ENCODE measurements at places on chromosomes 1 and 21. TPM values are rescaled to one million over a fixed set of nuclear protein-coding genes. Genes with fewer than 3 reads are reported as not detected.

The SPATA46 gene
- not detected for total RNA-seq

The PEX10 gene
- total RNA-seq = 29.3 TPM

The FNDC5 gene
- total RNA-seq = 1.2 TPM

The TSNAX gene
- 38.0 TPM for total RNA-seq

The TMEM61 gene
- total RNA-seq = 0.44 TPM

The MORC3 gene
- total RNA-seq = 17.2 TPM

The KCNT2 gene
- total RNA-seq = 14.2 TPM

The CR1L gene
- 12.5 TPM for total RNA-seq

The NKAIN1 gene
- total RNA-seq = 35.3 TPM

The CBR3 gene
- 5.2 TPM for total RNA-seq

GRCh38 chr1:73659136-73659535 lies 538.8 kb downstream of the LRRIQ3 start:
- no peak for DNase-seq

DNA sequence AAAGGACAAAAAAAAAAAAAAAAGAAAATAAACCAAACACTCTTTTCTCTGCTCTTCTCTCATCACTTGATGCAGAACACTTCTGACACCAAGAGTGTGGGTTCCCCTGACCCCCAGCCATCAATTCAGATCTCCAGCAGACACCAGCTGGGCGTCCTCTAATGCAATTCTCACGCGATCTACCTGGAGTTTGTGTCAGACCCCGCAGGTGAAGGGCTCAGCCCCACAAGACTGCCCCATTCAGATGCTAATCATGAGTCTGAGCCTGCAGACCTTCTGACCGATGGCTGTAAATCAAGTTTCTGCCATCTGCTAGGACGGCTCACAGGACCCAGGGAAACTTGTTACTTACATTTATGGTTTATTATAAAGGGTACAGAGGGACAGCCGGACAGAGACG lies 133.6 kb upstream of the C1orf174 start:
- DNase-seq = no peak

- DNase-seq = no peak
Observed at GRCh38 chr21:42317341-42317741, 2.1 kb upstream of the TFF3 start.

DNA sequence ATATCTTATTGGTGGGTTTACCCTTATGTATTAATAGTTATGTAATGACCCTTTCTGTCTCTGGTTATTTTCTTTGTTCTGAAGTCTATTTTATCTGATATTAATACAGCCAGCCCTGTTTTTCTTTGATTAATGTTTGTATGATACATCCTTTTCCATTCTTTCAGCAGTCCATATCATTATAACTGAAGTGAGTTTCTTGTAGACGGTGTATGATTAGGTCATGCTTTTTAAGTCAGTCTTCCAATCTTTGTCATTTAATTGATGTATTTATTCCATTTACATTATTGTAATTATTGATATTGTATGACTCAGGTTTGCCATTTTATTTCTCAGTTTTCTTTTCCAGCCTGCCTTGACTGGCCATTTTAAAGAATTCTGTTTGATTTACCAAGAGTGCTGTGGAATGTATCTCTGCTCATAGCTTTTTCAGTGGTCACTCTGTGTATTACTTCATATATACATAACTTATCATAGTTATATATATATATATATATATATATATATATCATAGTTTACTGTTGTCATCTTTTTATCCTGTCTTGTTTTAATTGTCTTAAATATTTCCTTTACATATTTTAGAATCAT lies 10.5 kb downstream of the RAB4A start:
- no peak for DNase-seq

GRCh38 chr21:37186983-37187382 lies 80.2 kb downstream of the VPS26C start:
- DNase-seq = no peak

- DNase-seq = peak; percentile 58
Observed at GRCh38 chr1:158793604-158794003, 12.6 kb upstream of the OR6N2 start.

DNA sequence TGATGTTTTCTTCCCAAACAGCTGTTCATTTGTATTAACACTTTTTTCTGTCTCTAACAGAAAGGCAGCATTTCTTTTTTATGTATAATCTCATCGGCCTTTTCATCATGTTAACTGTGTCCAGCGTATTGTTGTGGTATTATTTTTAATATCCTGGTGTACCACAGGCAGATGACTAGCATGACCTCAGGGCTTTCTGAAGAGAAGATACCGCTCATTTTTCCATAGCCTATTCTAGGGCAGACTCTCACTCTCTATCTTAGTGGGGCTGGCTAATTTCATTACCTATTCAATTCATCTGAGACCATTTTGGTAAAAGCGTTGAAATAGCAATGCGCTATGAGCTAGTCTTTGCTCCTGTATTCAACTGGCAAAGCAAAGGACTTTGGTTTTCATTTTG lies 209.9 kb downstream of the SDCCAG8 start:
- DNase-seq = no peak

GRCh38 chr1:201703621-201704438 lies 125.1 kb upstream of the IPO9 start:
- peak; percentile 92 for DNase-seq

GRCh38 chr1:151888972-151889570 lies 20.2 kb downstream of the THEM4 start:
- no peak for DNase-seq

GRCh38 chr1:38744452-38745350 lies 114.9 kb downstream of the RRAGC start:
- DNase-seq = no peak

- DNase-seq = peak; percentile 90
Observed at GRCh38 chr1:3501856-3502640, 47.6 kb downstream of the ARHGEF16 start.

DNA sequence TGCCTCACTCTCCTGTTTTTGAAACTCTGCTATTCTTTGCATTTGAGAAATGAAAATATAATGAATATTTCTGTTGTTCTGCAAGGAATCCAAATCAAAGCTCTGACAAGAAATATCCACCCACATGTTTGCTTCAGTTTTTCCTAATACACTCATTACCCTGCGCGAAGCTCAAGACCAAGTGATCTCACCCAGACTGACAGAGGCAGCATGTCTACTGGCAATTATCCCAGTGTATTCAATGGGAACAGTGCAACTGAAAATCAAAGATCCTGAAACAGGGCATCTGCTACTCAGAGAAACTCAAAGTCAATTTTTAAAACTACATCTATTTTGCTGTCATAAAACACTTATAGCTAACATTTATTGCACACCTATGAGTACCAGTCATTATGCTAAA lies 321.0 kb upstream of the LRRC7 start:
- DNase-seq = no peak

DNA sequence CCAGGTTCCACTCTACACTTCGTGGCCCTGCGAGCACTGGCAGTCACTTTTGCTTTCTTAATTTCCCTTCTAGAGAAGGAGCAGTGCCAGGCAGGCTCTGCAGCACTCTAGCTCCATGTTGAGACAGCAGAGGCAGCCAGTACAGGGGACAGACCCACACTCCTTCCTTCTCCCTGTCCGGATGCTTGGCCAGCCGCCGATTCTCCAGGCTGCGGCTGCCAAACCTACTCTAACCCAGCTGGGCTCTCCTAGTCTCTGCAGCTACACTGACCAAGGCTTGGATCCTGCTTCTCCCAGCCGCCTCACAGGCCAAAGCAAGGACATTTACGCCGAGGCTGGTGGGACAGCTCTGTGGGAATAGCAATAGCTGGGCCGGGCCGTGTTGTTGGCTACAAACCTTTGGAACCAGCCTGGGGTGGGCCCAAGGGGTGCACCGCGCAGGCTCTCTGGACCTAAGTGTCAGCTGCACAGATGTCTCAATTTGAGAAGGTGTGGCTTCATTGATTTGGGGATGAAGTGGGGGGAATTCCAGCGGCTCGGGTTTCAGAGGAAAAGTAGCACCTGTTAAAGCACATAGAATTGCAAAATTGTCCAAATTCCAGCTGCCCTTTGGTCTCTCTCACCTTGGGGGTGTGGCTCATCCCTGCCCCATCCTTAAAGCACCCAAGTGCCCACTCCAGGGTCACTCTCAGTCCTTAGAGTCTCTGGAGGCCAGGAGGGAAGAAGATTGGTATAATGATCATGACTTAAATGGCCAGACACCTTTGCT lies 3.2 kb downstream of the BARHL2 start:
- DNase-seq = no peak

GRCh38 chr1:234148816-234149215 lies 224.4 kb upstream of the COA6 start:
- DNase-seq = no peak

GRCh38 chr1:200075522-200075921 lies 48.0 kb downstream of the NR5A2 start:
- DNase-seq = no peak

DNA sequence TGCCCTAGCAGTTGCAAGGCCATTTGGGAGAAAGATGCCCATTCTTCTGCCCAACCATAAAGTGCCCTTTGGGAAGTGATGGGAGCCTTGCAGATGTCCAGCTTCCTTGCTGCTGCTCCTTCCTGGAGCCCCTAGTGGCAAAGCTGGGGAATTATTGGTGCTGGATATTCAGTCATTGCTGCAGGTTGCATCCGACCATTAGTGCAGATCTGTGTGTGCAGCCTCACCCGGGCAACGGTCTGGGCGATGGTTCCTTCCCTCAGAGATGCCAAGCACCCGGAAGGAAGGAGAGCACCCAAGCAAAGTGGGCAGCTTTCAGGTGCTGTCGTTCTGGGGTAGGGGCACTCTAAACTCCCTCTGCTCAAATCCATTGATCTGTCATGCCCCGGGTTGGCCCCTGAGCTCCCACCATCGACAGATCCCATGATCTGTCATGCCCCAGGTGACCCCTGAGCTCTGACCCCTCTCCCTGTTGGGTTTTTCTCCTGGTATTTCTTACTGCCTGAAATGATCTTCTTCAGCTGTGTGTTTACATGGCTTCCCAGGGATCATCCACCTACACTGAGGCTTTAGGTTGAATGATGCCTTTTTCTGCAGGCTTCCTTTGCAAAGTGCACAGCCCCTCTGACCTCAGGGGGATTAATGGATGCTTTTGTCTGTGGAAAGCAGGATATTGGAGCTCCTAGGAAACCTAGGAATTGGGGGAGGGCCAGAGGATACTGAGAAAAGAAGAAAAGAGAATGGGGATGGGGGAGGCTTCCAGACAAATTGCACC lies 467.5 kb downstream of the PTPRU start:
- peak; percentile 43 for DNase-seq

DNA sequence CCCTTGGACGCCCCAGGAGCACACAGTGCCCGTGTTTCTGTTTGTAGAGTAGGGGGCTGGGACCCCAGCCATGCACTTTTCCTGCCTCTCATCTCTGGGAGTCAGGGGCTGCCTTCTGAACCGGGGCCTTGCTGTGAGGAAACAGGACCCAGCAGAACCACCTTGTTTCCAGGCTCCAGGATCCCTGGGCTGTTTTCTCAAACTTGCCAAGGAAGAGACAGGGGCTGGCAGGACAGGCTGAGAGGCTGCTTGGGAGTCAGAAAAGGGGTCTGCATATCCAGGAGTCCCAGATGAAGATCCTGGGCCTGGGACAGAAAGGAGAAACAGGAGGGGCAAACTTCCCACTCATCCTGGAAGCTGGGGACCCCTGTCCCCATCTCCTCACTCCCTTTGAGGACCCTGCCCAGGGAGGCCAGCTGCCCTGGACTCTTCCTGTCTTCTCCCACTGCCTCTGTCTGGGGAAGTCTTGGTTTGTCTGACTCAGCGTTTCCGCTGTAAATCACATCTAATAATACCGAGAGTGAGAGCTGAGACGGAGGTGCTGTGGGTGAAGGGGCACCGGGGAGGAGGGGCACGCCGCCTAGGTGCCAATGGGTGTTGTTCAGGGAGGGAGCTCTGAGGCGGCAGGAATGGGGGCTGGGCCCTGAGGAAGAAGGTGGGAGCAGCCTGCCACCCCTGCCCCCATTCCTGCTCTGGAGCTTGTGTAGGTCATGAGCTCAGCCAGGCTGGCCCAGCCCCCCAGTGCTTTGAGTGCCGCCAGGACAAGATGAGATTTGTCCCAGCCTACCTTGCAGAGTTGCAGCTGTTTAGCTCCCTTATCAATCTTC lies 16.7 kb downstream of the POU3F1 start:
- no peak for DNase-seq

GRCh38 chr21:15797577-15798363 lies 68.0 kb downstream of the USP25 start:
- no peak for DNase-seq

GRCh38 chr1:205985330-205986005 lies 17.7 kb downstream of the RAB7B start:
- DNase-seq = no peak

DNA sequence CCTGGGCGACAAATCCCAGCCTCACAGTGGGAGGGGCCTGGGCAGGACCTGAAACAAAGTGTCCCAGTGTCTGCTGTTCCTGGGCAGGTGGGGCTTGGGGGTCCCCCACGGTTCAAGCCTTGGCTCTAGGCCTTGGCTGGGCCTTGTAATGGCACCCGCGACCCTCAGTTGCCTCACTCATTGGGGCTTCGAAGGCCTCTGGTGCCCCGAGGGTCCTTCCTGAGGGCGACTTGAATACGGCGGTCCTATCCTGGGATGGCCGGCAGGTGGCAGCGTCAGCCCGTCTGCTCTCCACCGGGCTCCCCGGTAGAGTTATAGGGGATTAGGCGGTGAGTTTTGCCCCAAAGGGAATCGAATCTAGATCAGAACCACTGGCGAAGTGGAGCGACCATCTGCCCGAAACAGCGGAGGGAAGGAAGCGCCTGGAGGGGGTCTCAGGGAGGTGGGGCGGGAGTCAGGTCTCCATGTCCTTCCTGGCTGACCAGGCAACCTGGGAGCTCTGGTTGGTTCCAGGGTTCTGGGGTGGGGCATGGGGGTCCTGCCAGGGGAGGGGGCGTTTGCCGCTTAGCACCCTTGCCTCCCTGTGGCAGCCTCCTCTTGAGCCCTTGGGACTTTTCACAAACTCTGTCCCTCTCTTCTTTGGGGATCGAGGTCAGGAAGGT lies 2.1 kb upstream of the PEX10 start:
- peak; percentile 86 for DNase-seq

- DNase-seq = no peak
Observed at GRCh38 chr1:66890621-66891020, 34.0 kb downstream of the DNAI4 start.

GRCh38 chr1:152356736-152357135 lies 3.1 kb downstream of the FLG2 start:
- no peak for DNase-seq

DNA sequence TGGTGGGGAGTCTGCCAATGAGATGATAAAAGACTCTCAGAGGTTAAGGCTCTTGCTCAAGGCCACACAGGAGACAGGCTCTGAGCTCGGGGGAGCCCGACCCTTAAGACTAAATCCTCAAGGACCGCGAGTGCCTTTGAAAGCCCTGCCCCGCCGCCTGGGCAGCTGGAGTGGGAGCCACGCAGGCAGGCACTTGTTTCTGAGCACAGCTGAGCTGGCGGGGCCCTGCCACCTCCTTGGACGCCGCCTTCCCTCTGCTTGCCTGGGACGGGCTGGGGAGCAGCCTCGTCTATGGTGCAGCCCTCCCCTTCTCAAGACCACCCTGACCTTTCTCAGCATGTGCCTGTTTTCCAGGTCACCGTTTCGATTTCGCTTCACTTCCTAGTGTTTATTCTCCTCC lies 169.3 kb downstream of the CAMTA1 start:
- no peak for DNase-seq

Data from WTC11 (cell line).